ENCODE measurements at places on chromosomes 4 and X.

DNA sequence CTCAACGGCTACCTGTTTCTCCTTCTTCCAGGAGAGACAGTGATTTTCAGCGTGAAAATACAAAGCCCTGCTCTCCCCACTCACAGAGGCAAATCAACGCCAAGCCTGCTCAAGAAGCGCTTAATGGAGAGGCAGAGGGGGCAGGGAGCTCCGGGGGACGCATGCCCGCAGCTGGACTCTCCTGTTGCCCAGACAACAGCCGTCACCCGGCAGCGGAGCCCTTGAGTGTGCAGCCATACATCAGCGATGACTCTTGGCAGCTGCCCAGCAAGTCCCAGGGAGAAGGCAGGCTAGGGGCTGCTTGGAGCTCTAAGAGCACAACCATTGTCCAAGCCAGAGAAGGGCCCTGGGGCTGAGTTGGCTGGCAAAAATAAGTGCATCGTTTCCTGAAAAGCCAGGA, 71.0 kb upstream of the AFAP1 start:
- no peak for DNase-seq

GRCh38 chr4:121227341-121227792, 63.2 kb upstream of the TNIP3 start:
- DNase-seq = no peak

GRCh38 chrX:83759872-83760271, 101.1 kb upstream of the CYLC1 start:
- no peak for DNase-seq

- DNase-seq = no peak
Observed at GRCh38 chr4:150540959-150541360, 41.0 kb upstream of the MAB21L2 start.

- no peak for DNase-seq
Observed at GRCh38 chr4:15836362-15836761, 58.2 kb downstream of the CD38 start.

DNA sequence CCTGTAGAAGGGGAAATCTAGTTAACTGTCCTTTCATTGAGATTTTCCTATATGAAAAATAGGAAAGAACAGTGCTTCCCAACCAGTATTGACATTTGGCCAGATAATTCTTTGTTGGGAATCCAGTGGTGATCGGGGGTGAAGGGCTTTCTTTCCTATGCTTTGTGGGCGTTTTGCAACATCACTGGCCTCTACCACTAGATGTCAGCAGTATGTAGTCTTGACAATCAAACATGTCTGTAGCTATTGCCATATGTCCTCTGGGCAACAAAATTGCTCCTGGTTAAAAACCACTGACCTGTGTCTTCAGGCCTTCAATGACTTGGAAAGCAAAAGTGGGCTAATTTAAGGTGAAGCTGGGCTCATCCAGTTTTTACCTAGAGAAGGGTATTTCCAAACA, 658.5 kb downstream of the DACH2 start:
- DNase-seq = no peak

GRCh38 chr4:153929675-153930074, 140.8 kb upstream of the SFRP2 start:
- no peak for DNase-seq

GRCh38 chr4:70993181-70994068, at the start of gene DCK:
Gene DCK (plus strand): TSS chr4:70993649. CDS start chr4:70993836, 187 bp downstream.
- peak; percentile 78 for DNase-seq

DNA sequence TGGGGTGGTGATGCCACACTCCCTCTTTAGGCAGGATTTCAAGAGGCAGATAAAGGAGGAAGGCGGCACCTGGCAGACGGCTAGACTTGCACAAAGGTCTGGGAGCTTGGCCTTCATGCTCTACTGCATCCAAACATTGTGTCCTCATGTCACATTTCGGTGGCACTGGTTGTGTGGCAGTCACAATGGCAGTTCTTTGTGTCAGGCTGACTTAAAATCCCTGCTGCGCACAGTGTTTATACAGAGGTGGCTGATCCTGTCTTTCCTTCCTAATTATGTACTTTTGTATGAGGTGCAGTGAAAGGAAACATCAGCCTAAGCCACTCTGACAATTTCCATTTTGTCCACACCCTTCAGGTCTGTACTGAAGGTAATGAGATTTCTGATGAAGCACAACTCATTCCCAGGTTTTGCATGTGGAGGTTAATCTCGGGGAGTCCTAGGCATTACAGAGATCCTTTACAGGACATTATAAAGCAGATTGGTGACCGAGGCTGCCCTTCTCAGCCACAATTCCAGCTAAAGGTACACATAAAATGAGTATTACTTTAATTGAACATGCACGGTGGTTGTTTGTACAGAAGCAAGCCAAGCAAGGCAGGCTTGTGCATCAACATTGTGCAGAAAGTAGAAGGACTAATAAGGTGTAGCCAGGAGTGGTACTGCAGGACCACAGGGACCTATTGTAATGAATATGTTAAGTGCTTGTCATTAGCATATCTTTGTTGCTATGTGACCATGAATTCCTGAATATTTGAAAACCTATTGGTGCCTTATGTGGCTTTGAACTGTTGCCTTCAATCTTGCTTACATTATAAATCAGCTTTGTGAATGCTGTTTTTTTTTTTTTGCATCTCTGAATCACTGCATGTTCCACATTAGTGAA, 147.6 kb downstream of the STK32B start:
- DNase-seq = no peak

GRCh38 chr4:163693211-163693610, 198.7 kb downstream of the TMA16 start:
- no peak for DNase-seq

GRCh38 chr4:13399257-13399656, 84.9 kb downstream of the RAB28 start:
- no peak for DNase-seq

- DNase-seq = no peak
Observed at GRCh38 chr4:108972613-108973283, 209.9 kb upstream of the ETNPPL start.

DNA sequence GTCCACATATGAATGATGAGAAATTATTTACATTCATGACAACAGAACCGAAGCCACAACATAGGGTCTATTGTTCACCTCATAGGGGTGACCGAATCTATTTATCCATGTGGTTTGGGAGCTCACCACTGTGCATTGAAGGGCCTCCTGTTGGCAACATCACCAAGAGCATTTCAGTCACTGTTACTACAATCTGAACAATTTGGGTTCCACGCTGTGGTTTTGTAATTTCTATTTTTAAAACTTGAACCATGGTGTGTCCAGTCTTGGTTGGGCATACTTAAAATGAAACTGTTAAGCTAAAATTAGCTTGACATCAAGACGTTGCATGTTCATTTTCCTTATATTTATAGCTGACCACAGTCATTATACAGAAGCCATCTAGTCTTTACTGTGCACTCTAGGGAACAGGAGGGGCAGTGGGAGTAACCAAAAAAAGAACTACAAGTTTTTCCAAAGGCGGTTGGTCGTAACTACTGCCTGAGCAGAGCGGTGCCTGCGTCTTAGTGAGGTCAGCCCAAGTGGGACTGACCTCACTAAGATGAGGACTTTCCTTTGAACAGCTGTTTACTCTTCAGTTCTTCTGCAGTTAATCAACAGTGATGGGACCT, 192.1 kb downstream of the SPRY1 start:
- DNase-seq = no peak

GRCh38 chr4:175752664-175753063, 59.4 kb downstream of the GPM6A start:
- no peak for DNase-seq

DNA sequence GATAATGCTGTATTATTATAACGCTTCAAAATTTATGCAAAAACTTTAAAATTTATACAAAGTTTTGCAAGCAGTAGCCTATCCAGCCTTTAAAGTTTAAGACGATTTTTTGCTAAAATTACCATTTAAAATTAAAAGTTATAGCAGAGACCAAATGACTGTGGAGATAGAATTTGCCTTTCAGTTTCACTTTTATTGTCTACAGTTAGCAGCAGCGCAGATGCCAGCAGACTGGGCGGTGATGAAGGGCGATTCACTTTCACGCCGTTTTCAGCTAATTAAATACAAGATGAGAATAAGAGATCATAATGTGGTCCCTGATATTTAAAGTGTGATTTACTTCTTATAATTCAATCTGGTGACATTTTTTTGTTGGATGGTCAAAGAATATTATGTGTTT, 1381.5 kb upstream of the ADGRL3 start:
- no peak for DNase-seq

DNA sequence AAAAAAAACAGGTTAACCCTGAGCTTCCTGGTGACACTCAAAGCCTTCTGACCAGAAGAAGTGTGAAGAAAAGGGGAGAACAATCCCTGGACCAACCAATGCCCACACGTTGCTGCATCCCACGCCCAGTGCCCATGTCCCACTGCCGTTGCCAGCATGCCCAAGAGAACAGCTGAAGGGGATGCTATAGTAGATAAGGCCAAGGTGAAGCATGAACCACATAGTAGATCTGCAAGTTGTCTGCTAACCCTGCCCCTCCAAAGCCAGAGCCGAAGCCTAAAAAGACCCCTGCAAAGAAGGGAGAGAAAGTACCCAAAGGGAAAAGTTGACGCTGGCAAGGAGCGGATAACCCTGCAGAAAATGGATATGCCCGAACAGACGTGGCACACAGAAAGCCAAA, 11.3 kb upstream of the CD38 start:
- no peak for DNase-seq

GRCh38 chrX:104098151-104098808, 14.0 kb upstream of the ZCCHC18 start:
- peak; percentile 38 for DNase-seq

DNA sequence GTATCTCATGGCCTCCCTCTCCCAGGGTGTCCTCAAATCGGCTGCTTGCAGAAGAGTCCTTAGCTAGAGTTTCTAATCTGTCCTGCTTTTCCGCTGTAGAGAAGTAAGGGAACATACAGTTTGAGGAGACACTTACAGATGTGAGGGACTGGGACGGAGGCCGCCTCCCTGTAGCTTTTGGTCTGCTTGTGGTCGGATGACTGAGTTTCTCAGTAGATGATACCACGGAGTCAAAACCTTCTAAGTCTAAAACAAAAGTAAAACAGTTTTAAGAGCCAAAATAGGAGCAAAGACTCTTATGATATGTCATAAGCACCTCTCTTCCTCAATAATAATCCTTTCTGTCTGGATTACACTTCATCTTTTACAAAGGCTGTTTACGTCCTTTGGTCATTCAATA, 34.5 kb upstream of the MAP3K15 start:
- no peak for DNase-seq

GRCh38 chrX:37684973-37685372, 618 bp upstream of the XK start:
- DNase-seq = no peak

GRCh38 chr4:147884536-147884935, 152.6 kb downstream of the ARHGAP10 start:
- no peak for DNase-seq

GRCh38 chr4:83177182-83177581, 62.7 kb upstream of the PLAC8 start:
- no peak for DNase-seq

DNA sequence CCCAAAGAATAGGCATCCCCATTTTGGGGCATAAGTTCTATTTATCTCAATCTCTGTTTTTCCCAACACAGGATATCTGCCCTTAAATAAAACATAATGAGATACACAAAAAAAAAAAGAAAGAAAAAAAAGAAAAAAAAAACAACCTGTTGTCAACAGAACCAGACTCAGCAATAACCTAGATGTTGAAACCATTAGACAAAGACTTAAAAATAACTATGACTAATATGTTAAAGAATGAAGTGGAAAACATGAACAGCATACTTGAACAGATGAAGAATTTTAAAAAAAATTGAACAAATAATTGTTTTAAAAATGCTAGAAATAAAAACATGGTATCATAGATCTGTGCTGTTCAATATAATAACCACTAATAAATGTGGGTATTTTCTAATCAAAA, 93.4 kb upstream of the RXFP1 start:
- DNase-seq = no peak

DNA sequence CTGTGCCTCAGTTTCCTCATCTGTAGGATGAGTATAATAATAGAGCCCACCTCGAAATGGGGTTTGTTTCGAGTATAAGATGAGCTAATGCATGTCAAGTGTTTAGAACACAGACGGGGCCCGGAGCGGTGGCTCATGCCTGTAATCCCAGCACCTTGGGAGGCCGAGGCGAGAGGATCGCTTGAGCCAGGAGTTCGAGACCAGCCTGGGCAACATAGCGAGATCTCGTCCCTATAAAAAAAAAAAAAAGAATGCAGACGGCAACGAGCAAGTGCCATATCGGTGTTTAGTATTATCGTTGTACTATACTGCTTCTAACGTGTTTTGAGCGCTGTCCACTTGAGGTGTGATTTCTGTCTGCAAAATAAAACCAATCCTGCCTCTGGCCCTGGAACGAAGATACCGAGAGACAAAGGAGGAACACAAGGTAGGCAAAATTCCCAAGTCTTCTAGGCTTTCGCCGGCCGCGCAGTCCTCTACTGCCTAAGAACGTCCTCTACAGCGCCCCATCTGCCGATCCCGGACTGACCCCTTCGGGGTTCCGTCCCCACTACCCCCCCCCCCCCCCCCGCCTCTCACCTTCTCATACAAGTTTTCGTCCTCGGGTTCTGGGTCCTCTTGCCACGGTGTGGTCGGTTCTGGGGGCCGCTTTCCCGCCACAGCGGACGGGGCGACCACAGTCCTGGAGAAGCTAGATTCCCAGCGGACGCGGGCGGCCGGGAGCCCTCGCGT, 442 bp downstream of the NDUFB11 start:
- no peak for DNase-seq

GRCh38 chr4:180790471-180790870, 1452.7 kb upstream of the TENM3 start:
- DNase-seq = no peak

GRCh38 chr4:57877047-57877458, 766.9 kb upstream of the IGFBP7 start:
- no peak for DNase-seq

DNA sequence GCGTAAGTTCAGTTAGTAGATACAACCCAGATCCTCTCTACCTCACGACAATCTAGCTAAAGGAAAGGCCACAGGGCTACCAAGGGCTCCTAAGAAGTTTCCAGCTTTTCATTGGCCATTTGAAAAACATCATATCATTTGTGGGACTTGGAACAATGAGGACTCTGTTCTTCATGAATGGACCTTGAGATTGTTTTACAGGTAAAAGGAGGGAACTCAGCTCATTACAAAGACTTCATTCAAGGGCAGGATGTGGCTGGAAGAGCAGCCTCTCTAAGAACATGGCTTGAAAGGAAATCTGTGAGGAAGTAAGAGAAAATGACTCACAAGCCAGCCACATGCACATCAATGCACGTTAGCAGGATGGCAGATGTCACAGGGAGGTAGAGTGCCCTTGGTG, 105.9 kb upstream of the SLC7A11 start:
- DNase-seq = no peak

- DNase-seq = no peak
Observed at GRCh38 chrX:73828080-73828720, 265.2 kb downstream of the CHIC1 start.

DNA sequence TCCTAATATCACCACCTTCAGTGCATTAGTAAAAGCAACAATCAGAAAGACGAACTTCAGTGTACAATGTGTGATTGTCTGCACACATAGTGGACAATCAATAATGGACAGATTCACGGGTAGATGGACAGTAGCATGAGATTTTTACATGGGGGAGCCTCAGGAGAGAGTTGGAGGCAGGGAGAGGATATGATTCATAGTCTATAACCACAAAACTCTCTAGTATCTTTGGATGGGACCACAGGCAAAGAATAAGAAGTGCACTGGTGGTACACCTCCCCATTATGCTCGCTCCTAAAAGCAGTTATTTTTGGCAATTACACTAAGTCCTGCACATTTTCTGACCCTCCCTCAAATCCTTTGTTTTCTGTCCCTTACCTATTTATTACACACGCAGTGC, 624.4 kb upstream of the ACTRT1 start:
- DNase-seq = no peak

Data from activated CD4-positive, alpha-beta T cell treated with anti-CD3 and anti-CD28 coated beads for 4 hours (primary cell).